ENCODE measurements at places on chromosomes 2 and 18.

- no peak for DNase-seq
Measured at GRCh38 chr2:241514553-241514952, 6.2 kb upstream of the STK25 start.

DNA sequence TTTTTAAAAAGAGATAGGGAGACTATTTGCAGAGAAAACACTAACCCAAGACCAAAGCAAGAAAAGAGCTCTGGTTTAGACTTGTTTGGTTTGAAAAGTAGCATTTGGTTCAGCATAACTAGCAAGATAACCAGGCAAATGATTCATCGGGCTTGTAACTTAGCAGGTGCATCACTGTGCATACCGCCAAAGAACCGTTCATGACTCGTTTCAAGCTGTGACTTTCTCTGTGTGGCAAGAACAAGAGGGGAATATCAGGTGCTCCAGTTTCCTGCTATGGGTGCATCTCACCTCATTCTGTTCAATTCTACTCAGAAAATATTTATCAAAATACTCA is 244.9 kb downstream of the ETAA1 start:
- no peak for DNase-seq

- no peak for DNase-seq
Measured at GRCh38 chr2:197148401-197148800, 162.2 kb downstream of the ANKRD44 start.

DNA sequence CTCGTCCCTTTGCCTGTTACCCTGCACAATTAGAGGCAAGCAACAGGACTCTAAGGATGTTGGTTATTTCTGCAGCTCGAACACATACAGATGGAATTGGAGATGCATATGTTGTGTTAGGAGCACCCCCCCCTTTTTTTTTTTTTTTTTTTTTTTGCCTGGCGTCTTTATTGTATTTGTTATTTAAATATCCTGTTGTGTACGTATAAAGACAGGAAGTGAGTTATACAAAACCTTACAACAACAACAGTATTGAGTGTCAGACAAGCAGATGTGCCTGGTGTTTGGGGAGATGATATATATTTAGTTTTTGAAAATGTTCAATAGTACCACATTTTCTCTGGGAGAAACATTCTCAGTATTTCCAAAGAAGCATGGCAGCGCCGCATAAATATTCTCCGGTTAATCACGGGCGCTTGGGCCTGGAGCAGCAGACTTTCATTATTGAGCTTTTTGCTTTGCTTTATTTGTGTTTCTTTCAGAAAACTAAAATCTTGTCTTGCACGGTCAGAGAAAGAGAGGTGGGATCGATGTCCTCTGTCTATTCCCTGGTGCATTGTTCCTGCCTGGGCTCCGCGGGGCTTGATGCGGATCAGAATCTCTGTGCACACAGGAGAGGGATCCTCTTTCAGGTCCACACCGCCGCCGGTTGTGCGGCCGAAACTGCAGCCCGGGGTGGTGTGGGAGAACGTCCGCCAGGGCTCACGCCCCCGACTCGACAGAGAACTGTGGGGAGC is 23.2 kb upstream of the ZNF516 start:
- DNase-seq = no peak

- no peak for DNase-seq
Measured at GRCh38 chr2:17813010-17813741, 3.1 kb upstream of the MSGN1 start.

- no peak for DNase-seq
Measured at GRCh38 chr2:144288438-144288837, 231.5 kb downstream of the ZEB2 start.

DNA sequence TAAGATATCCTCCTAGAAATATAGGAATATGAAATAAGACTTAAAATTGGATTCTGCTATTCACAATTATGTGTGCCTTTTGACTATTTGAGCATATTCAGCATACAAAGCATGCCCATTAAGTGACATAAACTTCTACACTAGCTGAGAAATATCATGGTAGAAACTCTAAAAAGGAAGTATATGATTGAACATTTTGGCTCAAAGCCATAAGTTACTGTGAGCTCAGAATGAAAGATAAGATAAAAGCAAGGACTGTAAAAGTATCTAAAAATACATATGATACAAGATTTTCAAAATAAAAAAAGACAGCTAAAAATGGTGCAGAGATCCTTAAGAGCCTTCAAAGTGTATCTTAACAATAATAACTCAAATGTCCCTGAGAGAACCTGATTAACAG is 340.5 kb upstream of the SLC39A10 start:
- DNase-seq = no peak

DNA sequence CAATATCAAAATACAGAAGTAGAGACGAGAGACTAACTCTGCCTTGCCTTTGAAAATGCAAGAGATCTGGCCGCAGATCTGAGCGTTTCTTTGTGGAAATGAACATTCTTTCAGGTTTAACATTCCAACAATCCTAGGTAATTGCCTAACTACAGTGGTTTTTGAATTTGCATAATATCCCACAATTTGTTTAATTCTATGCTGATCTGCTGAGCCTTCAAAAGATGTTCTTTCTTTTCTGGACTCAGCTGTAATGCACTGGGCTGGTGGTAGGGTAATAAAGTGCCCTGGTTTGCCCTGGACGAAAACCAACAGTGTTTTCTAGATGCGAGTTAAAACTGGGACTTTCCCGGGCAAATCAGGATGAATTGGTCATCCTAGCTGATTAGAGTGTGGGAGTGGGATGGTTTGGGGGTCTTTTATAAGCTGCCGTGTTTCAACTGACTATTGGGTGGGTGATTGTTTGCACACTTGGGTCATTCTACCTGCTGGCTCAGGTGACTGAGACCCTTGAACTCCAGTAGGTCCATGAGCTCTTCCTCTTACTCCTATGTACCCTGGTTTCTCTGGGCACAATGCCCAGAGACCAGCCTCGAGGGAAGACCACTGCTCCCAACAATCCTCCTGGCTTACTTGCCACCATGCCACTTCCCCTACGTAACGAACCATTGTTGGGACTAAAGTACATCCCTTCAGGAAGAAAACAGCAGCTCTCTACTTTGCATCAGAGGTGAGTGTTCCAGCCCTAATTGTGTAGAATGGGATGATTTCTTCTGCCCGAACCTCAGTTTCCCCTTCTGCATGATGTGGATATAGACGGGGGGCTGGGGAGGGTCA is 3.4 kb upstream of the PAX8 start:
- DNase-seq = no peak

- no peak for DNase-seq
Measured at GRCh38 chr2:17426743-17427142, 91.5 kb downstream of the RAD51AP2 start.

GRCh38 chr2:105882341-105882740 is 137.6 kb downstream of the NCK2 start:
- DNase-seq = no peak

GRCh38 chr2:29749843-29750242 is 171.5 kb downstream of the ALK start:
- no peak for DNase-seq

DNA sequence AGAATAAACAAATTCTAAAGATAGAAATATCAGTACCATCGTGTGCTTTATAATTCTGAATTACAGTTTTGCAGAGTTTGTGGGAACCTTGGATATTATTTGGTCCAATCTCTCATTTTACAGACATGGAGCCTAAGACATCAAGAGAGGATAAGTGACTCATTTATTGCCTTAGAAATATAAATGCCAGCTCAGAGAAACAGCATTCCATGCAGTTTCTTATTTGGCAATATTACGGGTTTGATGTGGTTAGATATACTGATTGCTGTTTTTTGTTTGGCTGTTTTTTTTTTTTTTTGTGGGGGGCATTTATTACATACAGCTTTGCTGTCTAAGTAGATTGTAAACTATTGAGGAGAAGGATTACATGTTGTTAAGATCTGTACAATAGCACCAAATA is 1241.1 kb upstream of the LRRTM1 start:
- no peak for DNase-seq

Data from stimulated activated CD8-positive, alpha-beta memory T cell treated with anti-CD3 and anti-CD28 coated beads, Interleukin-4, amount 100 ng/mL, for 1 hour (primary cell).